ENCODE measurements at places on chromosomes 3 and 15. TPM values are rescaled to one million over a fixed set of nuclear protein-coding genes. Genes with fewer than 3 reads are reported as not detected.

Gene C15orf61
- 8.0 TPM for polyA plus RNA-seq

Gene GOLGA6A
- 0.09 TPM for polyA plus RNA-seq

Gene SLC6A11
- not detected for polyA plus RNA-seq

Gene ANKRD63
- polyA plus RNA-seq = 0.26 TPM

Gene ACKR4
- polyA plus RNA-seq = 1.6 TPM

Gene LRTM1
- not detected for polyA plus RNA-seq

Gene CDC25A
- 11.6 TPM for polyA plus RNA-seq

Gene IQGAP1
- 135 TPM for polyA plus RNA-seq

Gene CPLX3
- polyA plus RNA-seq = 0.03 TPM

Gene TMCO5A
- polyA plus RNA-seq = not detected

DNA sequence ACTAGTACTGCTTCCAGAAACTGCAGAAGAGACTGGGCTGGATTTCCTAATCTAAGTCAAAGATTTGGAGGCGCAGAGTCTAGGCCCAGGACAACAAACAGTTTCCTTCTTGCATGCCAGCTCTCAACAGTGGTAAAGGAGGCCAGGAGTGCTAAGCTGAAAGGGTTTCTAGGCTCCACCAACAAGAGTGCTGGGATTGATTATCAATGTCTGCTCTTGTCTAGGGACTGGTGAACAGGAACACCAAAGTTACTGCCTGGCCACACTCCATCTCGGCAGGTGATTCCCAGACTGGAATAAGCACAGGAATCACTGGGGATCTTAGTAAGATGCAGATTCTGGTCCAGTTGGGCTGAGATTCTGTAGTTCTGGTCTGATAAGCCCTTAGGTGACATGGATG lies 22.8 kb upstream of the FGD5 start:
- no peak for DNase-seq

DNA sequence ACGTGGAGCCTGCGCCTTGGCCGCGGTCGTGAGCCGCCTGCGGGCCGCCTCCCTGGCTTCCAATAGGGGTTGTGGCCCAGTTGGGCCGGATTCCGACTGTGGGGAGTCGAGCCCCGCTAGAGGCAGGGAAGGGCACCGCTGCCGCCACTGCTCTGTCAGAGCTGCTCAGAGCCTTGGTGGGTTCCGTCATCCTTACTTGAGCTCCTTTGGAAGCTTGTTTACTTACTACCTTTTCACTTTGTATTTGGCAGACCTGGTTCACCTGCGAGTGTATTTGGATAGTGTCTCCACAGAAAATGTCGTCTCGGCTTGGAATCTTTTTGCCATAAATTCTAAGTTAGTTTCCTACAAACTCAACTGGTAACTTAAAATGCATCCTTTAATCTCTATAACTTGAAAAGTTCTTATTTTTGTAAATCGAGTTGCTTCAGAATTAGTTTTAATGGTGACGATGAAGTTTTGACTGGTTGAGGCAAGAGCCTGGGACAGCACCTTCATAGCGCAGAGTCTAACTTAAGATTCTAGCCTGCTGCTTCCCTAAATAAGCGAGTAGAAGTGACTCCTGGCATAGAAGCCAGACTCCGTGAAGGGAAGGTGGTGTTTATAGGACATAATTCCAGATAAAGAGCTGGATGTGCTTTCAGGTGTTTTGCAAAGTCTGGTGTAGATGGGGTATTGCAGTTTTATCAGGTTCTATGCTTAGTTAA lies 800 bp downstream of the DAG1 start:
- no peak for DNase-seq

GRCh38 chr15:82621970-82622369 lies 25.2 kb downstream of the CPEB1 start:
- no peak for DNase-seq

DNA sequence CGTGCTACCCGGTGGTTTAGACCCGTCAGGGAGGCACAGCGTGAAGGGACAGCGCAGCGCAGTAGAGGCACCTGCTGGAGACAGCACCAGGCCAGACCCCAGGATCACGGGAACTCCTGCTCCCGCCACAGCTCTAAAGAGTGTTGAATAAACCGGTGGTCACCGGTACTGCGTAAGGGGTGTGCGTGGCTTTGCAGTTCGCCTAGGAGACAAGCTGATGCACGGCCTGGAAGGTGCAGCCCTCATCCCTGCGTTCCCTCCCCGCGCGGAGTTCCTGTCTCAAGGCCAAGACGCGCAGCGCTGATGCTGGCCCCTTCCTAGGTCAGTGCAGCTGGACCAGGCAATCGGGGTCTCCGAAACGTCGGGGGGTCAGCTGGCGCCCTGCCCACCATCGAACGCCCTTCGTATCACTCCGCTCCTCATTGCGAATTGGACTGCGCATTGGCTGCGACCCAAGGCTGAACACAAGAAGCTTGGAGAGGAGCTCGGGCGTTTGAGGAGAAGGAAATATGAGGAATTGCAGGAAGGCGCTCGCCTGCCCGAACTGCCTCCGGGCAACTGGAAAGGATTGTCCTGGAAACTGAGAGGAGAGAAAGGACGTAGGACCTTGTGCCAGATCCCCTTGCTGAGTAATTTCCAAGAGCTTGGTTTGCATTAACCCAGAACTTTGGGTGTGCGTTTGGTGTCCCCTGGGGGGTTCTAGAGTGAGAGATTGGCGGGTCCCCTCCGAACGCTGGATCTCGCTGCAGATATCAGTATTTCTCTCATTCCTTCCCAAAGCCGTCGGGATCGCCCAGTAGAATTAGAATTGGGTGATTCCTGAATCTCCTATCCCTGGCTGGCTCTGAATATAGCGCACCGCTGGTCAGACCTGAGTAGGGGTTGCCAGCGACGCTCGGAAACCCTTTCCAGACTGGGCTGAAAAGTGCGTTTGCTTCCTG lies 2.3 kb upstream of the SOX14 start:
- no peak for DNase-seq

DNA sequence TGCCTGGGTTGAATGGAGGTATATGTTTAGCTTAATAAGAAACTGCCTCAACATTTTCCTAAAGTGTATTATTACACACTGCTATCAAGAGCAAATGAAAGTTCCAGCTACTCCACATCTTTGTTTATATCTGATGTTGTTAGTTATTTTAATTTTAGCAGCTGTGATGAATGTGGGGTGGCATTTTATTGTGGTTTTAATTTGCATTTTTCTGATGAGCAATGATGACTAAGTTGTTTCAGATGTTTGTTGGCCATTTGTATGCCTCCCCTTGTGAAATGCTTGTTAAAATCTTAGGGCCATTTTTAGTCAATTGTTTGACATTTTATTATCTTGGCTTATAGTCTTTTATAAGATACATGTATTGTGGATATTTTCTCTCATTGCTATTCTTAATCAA lies 260.4 kb upstream of the SLCO3A1 start:
- DNase-seq = no peak

- DNase-seq = no peak
Observed at GRCh38 chr15:69489073-69489571, 36.5 kb downstream of the RPLP1 start.

GRCh38 chr15:90619939-90620338 lies 90.2 kb downstream of the CRTC3 start:
- no peak for DNase-seq

GRCh38 chr3:159798951-159799350 lies 189.7 kb upstream of the IL12A start:
- DNase-seq = no peak

- DNase-seq = no peak
Observed at GRCh38 chr3:148147903-148148302, 549.8 kb upstream of the AGTR1 start.

DNA sequence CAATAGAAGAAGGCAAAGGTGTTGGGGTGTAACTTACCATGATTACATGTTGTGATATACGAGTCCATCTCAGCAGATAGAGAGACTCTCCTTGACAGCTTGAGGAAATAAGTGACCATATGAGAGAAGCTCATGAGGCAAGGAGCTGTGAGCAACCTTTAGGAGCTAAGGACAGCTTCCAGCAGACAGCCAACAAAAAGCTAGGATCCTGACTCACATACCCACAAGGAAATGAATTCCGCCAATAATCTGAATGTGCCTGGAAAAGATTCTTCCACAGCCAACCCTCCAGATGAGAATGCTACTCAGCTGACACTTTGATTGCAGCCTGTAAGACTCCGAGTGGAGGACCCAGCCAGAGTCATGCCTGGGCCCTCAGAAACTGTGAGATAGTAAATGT lies 339.6 kb upstream of the TPRG1 start:
- DNase-seq = no peak

- DNase-seq = no peak
Observed at GRCh38 chr3:2578560-2578959, 479.9 kb downstream of the CNTN4 start.

DNA sequence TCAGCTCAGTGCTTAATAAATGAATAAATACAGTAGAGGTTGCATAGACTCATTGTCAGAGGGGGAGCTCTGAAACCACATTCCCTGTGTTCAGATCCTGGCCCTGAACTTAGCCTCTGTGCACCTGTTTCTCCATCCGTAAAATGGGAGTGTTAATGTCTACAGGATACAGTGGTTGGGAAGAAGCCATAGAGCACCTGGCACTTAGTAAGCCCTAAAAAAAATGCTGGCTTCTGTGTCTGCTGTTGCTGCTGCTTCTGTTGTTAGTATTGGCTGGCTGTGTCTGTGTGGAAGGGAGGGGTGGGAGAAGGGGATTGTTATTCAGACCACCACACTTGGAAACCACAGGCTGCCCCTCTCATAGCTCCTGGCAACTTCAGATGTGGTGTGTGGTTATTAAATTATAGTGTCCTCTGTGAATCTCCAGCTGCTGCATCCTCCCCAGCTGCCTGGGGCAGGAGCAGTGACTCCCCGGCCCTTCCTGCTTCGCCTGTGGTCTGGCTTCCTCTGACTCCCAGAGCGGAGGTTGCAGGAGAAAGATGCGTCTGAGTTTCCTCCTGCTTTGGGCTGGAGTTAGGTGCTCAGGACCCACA lies 31.0 kb downstream of the FGD5 start:
- DNase-seq = no peak

DNA sequence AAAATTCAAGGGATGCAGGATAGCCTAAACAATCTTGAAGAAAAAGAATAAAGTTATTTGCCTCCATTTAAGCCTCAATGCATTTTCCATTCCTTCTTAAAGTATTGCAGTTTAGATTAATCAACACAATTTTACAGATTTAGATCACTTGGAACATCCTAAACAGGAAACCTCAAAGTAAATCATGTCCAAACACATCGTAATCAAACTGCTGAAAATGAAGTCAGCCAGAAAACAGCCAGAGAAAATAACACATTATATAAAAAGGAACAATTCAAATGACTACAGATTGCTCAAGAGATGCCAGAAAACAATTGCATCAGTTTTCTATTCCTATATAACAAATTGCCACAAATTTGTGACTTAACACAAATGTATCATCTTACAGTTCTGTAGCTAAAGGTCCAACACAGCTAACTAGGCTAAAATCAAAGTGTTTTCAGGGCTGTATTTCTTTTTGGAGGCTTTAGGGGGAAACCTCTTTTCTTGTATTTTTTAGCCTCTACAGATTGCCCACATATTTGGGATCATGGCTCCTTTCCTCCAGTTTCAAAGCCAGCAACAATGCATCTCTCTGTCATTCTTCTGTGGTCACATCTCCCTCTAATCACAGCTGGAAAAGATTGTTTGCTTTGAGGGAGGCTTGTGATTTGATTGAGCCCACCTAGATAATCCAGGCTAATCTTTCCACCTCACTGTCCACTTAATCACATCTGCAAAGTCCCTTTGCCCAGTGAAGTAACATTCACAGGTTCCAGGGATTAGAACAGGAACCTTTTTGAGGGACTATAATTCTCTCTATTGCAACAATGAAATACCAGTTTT lies 543.3 kb upstream of the UBE2E2 start:
- DNase-seq = no peak

GRCh38 chr15:32682569-32682968 lies 35.2 kb upstream of the GREM1 start:
- DNase-seq = no peak

GRCh38 chr3:29696311-29696710 lies 415.4 kb downstream of the RBMS3 start:
- DNase-seq = no peak
